T-helper 17 cell (primary cell): ENCODE measurements at places on chromosomes 2 and 18. TPM values are rescaled to one million over a fixed set of nuclear protein-coding genes. Genes with fewer than 3 reads are reported as not detected.

The LHCGR gene
- total RNA-seq: not detected

The PLA2R1 gene
- total RNA-seq: not detected

The FAM124B gene
- 2.7 TPM for total RNA-seq

The PXDN gene
- total RNA-seq: not detected

The DNAJC10 gene
- total RNA-seq: 55.1 TPM

The NOSTRIN gene
- not detected for total RNA-seq

The STPG4 gene
- 0.21 TPM for total RNA-seq

The KIF5C gene
- 41.6 TPM for total RNA-seq

The PLGLB2 gene
- 3.6 TPM for total RNA-seq

The OR6B2 gene
- not detected for total RNA-seq

The CYP27A1 gene
- total RNA-seq: 0.39 TPM

The CTDP1 gene
- total RNA-seq: 65.1 TPM

The CERKL gene
- total RNA-seq: not detected

The FABP1 gene
- total RNA-seq: not detected

The IL18R1 gene
- total RNA-seq: 31.7 TPM

The LINC00305 gene
- total RNA-seq: not detected

The G6PC2 gene
- not detected for total RNA-seq

The PTCD3 gene
- 142 TPM for total RNA-seq

The UGT1A7 gene
- not detected for total RNA-seq

The GALNT14 gene
- not detected for total RNA-seq

The PRKCE gene
- 17.6 TPM for total RNA-seq

The DSG1 gene
- not detected for total RNA-seq

The PJVK gene
- total RNA-seq: 3.8 TPM

The CRYBA2 gene
- total RNA-seq: not detected

The NGEF gene
- total RNA-seq: not detected
